ENCODE measurements at places on chromosomes 11 and 22.

- no peak for DNase-seq
These were observed 58.5 kb downstream of the SLC22A9 start for GRCh38 chr11:63427971-63428508.

- DNase-seq: no peak
These were observed 21.5 kb upstream of the PVALB start for GRCh38 chr22:36838119-36839030.

DNA sequence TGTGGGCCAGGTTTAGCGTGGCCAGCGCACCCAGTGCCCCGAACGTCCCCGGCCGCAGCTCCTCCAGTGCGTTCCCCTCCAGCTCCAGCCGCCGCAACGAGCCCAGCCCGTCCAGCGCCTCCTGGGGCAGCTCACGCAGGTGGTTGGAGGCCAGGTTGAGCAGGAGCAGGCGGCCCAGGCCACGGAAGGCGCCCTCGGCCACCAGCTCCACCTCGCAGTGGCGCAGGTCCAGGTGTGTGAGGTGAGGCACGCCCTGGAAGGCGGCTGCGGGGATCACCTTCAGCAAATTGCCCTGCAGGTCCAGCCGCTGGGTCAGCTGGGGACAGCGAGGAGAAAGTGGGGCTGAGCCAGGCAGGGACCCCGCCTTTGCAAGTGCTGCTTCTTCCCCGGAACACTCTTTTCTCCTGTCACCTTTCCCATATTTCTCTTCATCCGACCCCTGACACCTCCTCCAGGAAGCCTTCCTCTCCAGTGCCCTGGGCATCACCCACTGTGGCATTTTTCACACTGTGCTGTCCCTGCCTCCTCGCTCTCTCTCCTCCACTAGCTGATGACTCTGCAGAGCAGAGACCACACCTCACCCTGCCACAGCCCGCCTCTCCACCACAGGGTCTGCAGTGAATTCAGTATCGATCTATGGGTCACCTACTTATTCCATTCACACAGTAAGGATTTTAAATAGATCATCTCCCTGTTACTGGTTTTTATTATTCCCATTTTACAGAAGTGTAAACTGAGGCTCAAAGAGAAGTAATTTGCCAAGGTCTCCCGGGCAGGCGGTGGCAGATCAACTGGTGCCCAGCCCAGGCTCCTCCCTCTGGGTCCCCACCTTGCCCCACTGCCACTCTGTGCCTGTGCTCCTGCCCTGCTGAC, 1.9 kb downstream of the CHADL start:
- DNase-seq: no peak

DNA sequence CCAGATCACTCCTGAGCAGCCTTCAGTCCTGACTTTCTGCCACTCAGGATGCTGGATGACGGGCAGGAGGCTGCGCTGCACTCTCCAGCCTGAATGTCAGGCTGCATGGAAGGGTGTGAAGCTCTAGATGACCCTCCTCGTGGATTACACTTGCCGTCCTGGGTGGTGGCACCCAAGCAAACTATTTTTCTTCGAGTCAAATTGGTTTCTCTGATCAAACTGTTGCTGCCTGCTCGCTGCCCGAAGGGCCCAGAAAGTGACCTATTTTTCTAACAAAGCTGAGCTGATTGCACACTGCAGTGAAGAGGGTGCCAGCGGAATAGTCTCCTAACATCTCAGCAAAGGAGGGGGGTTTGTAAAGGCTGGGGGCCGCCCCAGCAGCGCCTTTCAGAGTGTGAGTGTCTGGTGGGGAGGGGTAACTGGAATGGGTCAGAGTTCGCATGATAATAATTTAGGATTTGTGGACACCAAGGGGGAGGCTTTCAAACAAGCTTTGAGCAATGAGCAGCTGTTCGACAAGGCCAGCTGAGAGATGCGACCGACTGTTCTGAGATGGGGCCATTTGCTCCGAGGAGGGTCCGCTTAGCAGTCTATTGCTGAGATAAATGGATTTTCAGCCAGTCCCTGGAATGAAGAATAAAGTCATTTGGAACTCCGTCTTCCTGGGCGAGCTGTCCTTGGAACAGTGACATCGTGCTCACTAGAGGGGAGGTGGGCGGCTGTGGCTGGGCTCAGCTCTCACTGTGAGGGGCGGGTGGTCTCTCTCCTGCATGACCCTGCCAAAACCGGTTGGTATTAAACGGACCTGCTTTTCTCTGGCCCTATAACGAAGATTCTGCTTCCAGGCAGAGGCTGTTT, 537.6 kb downstream of the BRD1 start:
- DNase-seq: no peak

- no peak for DNase-seq
These were observed 45.6 kb upstream of the HIPK3 start for GRCh38 chr11:33211580-33211979.

- no peak for DNase-seq
These were observed 34.9 kb downstream of the CADM1 start for GRCh38 chr11:115469361-115469760.

- DNase-seq: no peak
These were observed 65.1 kb upstream of the RASD2 start for GRCh38 chr22:35475545-35475944.

DNA sequence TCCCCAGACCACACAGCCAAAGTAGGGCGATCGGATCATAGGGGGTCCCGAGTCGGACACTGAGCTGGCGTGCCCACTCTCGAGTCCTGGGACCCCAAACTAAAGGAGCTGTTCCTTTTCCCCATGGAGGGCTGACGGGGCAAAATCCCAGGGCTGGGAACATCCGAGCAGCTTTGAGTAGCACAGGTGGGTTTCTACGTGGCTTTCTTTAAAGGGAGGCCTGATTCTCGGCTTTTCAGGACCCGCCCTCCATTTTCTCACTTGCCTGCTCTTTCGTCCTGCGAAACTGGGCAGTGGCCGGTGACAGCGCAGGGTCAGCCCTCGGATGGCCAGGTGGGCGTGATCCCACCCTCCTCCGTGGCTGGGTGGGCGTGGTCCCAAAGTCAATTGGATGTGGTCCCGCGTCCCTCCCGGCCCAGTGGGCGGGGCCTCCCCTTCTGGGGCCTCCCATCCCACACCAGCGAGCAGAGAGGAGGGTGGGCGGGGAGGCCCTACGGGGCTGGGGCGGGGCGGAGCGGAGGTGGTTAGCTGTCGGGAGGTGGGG, 17.5 kb upstream of the TXNRD2 start:
- no peak for DNase-seq

DNA sequence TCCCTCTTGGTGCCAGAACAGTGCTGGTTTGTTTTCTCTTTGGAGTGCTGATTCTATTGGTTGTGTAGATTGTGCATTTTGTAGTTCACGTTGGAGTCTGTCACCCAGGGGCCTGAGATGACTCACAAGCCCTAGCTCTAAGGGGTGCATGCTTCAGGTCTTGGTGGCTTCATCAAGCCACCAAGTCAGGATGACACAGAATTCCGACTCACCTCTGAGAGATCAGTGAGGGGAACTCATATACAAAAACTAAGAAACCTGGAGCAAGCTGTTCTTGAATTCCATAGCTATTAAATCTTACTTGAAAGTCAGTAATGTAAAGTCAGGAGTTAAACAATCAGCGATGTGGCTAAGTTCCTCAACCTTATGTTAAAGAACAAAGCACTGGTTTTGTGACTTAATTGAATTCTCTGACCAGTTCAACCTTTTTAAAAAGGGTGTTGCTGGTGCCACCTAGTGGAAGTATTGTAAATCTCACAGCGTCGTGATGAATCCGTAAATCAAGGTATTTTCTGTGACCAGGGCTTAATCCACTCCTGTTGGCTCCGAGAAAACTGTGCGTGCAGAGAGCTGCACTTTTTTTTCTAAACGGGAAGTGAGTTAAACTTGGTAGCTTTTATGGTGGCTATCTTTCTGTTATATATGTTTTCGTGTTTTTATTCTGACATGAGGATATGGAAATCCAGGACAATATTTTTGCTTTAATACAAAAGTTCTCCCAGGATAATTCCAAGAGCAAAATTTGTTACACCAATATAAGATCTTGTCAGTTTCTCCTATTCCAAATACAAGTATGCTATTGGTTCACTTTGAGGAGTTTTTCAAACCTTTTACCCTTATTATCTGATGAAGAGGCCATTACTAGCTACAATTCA, 14.6 kb downstream of the MMP13 start:
- peak; percentile 66 for DNase-seq

GRCh38 chr11:110755941-110756340, 43.7 kb upstream of the ARHGAP20 start:
- DNase-seq: no peak

GRCh38 chr11:35671396-35672127, 9.0 kb downstream of the TRIM44 start:
- no peak for DNase-seq

- DNase-seq: no peak
These were observed 410.4 kb downstream of the TENM4 start for GRCh38 chr11:79030448-79030847.

GRCh38 chr11:44275961-44276550, 33.9 kb downstream of the ALX4 start:
- no peak for DNase-seq

DNA sequence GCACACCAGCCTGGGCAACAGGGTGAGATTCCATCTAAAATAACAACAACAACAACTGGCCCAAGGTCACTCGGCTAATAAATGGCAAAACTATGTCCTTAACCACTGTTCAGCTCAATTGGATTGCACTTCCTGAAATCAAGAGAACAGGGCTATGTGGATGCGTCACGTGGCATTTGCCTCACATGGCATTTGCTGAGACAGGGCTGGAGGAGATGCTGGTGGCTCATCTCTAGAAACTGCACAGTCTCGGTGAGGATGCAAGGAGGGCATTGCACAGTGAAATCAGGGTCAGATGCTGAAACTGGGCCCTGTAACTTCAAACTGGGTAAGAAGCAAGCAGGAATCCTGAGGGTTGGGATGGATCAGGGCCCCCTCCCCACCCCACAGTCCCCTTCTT, 171.9 kb downstream of the BUD13 start:
- no peak for DNase-seq

Measured in activated CD4-positive, alpha-beta T cell treated with anti-CD3 and anti-CD28 coated beads, Interleukin-2, amount 50 U/mL, for 16 hours (primary cell).